Fibroblast of lung (primary cell): ENCODE measurements at places on chromosomes 5 and 9. TPM values are rescaled to one million over a fixed set of nuclear protein-coding genes. Genes with fewer than 3 reads are reported as not detected.

Gene ATOSB
- 24.5 and 25.4 TPM in 2 replicates for polyA plus RNA-seq

Gene MOB3B
- 0.12 and 0.15 TPM in 2 replicates for polyA plus RNA-seq

Gene ABLIM3
- 49.9 and 67.8 TPM in 2 replicates for polyA plus RNA-seq

Gene NTNG2
- 0.26 and 1.3 TPM in 2 replicates for polyA plus RNA-seq

Gene IL9
- not detected in 2 replicates for polyA plus RNA-seq

Gene MAP1B
- 84.4 and 109 TPM in 2 replicates for polyA plus RNA-seq

Gene CTSV
- polyA plus RNA-seq = 0.25 and 0.63 TPM in 2 replicates

Gene CCDC112
- 5.2 and 5.7 TPM in 2 replicates for polyA plus RNA-seq

Gene PCDHGC5
- 0.97 and 1.1 TPM in 2 replicates for polyA plus RNA-seq

Gene SV2C
- not detected in 2 replicates for polyA plus RNA-seq

Gene PCDHGB4
- 13.3 and 15.5 TPM in 2 replicates for polyA plus RNA-seq

Gene ASS1
- 44.7 and 65.0 TPM in 2 replicates for polyA plus RNA-seq

Gene KIF3A
- 7.3 and 8.8 TPM in 2 replicates for polyA plus RNA-seq

DNA sequence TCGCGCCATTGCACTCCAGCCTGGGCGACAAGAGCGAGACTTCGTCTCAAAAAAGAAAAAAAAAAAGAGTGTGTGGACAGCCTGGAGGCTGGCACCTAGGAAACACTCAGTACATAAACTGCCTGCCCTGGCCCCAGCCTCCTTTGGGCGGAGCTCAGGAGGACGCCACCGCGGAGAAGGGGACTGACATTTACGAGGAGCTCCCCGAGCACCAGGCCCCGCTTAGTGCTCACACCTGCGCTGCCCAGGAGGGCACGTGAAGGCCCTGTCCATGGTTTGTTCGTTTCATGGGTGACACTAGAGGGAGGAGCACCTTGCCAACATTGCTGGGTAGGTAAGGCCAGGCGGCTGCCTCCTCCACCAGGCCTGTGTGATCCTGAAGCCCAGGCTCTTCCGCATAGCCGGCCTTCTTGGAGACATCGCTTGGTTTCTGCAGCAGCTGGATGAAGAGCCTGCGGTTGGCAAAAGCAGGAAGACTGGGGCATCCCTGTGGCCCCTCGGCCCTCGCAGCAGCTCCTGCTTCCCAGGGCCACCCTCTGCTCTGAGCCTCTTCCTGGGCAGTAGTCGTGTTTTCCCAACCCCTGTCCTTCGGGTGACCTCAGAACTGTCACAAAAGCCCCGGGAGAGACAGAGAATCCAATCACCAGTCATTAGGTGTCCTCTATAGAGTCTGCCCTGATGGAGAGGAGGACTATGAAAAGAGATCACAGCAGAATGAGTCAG, 26.2 kb upstream of the LAMC3 start:
- DNase-seq = no peak

DNA sequence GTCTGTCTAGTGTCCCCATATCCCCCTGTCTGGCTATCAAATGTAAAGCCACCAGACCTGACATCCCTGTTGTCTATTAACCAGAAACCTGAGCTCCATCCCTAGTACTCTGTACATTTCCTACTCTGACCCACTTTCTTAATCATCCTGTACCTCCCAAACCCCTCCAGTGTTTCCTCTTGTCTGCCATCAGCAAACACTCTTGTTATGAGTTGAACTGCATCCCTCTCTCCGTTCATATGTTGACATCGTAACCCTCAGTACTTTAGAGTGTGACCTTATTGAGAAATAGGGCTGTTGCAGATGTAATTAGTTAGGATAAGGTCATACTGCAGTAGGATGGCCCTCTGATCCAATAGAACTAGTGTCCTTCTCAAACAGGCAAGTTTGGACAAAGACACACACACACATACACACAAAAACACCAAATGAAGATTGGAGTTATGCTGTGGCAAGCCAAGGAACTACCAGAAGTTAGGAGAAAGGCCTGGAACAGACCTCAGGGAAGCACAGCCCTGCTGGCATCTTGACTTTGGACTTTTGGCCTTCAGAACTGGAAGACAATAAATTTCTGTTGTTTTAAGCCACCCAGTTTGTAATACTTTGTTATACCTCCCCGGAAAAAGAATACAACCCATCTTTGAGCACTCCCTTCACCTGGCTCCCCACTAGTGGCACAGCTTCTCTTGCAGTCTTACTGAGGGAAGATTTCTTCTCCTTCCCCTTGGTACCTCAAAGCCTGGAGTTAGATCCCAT, 180.0 kb upstream of the PTGER4 start:
- no peak for DNase-seq

- peak; percentile 95 for DNase-seq
Measured at GRCh38 chr9:110440172-110440571, 102.5 kb upstream of the TXNDC8 start.

- peak; percentile 63 for DNase-seq
Measured at GRCh38 chr5:32190095-32190494, 16.0 kb upstream of the GOLPH3 start.

- DNase-seq = no peak
Measured at GRCh38 chr5:51028394-51028793, 354.9 kb upstream of the ISL1 start.

DNA sequence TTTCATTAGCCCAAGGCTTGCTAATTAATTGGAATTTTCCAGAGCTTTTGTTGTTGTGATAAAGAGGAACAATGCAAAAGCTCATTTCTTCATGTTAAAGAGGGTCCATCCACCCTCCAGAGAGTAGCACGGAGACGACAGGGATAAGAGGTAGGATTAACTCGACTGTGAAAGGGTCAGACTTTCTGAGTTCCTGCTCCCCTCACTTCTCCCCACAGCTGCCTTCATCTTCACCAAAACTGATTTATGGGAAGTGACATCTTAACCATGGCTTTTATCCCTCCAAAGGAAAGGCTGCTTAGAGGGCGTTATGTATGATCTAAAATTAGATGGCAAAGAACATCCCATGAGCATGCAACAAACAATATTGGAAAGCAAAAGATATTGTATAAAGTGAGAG, 135.5 kb downstream of the GLIS3 start:
- no peak for DNase-seq

DNA sequence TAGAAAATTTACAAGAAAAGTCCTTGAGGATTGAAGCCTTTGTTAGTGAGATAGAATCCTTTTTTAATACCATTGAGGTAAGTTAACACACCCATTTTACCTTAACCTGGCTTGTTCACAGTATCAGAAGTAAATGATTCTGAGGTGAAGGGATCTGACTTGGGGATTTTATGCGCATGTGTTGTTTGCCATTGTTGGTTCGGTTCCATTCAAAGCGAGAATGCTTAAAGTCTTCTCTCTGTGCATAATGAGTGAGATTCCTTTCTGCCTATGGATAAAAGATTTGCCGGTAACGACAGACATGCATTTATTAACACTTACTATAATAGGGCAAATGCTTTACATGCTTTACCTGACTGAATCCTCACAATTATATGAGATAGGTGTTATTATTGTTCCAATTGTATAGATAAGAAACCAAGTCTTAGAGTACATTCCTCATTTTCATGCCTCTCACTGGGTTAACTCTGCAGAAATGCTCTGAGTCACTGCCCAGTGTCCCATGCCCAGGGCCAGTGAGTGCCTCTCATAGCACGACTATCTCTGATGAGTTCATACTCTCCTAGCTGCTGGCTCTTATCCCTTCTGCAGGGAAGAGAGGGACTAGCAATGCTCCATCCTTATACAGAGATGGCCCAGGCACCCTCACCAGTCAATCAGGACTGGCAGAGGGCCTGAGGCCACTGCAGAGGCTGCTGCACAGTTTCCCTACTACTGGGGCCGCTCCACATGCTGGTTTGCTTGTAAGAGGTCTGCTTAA, 54.4 kb downstream of the CMYA5 start:
- DNase-seq = peak; percentile 22

- no peak for DNase-seq
Measured at GRCh38 chr5:176650354-176650884, 3.1 kb downstream of the TSPAN17 start.

GRCh38 chr9:128847803-128848202, 18.2 kb upstream of the SPOUT1 start:
- no peak for DNase-seq

DNA sequence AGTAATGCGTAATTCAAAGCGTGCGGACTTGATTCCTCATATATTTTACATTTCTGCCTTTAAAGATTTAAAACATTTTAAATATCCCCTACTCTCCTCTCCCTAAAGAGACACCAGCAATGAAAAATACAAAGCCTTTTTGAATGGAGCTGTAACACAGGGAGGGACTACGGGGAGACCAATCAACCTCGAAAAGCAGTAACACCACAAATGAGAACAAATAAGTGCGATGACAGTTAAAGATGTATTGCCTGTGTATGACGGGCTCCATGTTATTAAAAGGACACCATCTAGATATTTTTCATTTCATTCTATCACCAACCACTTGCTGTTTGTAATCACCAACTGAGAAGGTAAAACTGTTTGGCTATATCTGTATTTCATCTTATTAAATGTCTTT, 230.3 kb upstream of the TBCA start:
- no peak for DNase-seq

- peak; percentile 38 for DNase-seq
Measured at GRCh38 chr9:26264709-26265601, 586.7 kb upstream of the TUSC1 start.

DNA sequence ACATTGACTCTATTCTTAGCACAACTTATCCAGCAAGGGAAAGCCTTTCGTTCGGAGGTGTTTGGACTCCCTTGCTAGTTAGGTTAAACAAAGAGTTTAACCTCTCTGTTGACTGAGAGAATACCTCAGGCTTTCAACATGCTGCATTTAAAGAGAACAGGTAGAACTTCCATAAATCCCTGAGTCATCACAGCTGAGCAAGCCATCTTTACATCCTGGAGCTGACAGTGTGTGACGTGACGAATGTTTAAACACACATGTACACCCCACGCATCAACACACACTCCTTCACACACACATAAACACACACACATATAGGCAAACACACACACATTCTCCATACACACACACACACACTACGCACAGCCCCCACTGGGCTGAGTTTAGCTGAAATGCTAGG, 152.8 kb downstream of the ADAMTS12 start:
- no peak for DNase-seq

- DNase-seq = no peak
Measured at GRCh38 chr5:120843390-120843980, 379.4 kb downstream of the PRR16 start.

- DNase-seq = peak; percentile 84
Measured at GRCh38 chr5:124806373-124807077, 60.1 kb upstream of the ZNF608 start.

- no peak for DNase-seq
Measured at GRCh38 chr9:136206602-136207275, 1.8 kb upstream of the LHX3 start.

DNA sequence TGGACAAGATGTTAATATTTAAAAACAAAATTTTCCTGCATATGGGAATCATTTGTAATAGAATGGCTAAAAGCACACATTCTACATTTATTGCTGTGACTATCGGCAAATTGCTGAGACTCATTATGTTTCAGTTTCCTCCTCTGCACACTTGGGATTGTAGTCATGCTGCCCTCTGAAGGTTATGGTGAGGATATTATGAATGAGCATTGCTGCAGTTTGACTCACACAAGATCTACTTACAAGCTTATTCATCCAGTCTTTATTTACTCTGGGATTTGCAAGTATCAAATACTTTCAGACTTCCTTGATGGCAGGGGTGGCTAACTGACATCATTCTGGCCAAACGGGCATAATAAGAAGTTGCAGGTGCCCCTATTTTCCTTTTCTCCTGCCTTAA, 9.5 kb upstream of the NFIL3 start:
- DNase-seq = peak; percentile 95

DNA sequence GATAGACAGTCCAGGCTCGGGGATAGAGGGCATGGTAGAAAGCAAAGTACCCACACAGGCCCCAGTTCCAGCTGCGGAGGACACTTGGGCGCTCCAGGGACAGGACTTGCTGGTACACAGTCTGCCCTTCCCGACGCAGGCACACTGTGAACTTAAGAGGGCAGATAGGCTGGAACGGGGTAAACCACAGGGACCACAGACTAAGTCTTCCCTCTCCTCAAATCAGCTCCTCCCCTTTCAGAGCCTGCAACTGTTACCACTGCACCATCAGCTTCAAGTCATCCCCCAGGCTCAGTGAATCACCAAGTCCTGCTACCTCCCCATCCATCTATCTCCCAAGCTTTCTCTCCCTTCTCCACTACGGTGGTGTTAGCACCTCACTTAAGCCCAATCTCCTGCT, 7.3 kb downstream of the GBA2 start:
- no peak for DNase-seq

DNA sequence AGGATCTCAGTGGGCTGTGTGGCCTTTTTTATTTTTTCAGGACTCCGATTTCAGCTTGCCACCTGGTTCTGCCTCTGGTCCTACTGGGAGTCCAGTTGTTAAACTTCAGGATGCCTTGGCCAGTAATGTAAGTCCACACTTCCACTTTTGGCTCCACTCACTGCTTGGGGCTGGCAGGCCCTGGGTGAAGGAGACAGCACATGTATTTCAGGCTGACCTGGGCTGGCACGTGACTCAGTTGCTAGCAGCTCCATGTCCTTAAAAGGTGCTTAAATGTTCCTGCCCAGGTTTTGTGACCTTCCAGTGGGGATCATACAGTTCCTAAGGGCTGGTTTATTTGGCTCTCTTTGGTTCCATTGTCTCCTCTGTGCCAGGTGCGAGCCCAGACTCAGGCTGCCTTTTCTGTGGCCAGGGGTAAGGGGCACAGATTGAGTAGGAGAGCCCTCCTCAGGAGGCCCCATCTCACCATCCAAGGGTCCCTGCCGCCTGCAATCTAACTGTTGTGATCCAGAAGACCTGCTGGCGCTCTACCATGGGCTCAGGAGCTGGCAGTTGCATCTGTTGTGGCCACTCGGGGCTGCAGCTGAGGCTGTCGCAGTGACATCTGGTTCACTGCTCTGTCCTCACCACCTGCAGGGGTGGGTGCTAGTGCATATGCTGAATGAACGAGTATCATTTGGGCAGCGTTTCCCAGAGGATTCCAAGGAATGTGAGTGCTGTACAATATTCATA, 19.2 kb upstream of the POMT1 start:
- DNase-seq = no peak

DNA sequence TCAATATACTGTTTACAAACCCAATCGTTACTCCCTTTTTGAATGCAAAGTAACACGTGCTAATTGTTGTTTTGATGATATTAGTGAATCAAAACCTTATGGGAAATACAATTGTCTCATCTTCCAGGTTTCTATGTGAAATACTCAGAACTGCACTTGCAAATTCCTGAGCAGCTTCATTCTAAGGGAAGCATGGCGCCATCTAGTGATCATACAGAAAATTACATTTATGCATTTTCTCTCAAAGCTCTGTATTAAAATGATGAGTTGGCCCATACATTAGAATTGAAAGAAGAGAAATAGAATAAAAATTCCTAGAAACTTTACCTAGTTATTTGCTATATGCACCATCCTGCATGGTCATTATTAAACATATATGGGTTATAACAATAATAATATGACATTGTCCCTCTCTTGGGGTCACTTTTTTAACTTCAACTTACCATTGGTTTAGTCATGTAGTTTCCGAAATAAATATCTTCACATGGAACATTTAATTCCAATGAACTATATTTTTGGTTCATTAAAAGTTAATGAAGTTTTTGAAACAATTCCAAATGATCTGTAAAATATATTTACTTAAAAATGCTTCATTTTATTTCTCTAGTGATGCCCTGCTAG, 220.0 kb downstream of the PDE4D start:
- peak; percentile 41 for DNase-seq
